ENCODE measurements at places on chromosomes 12 and 14.

DNA sequence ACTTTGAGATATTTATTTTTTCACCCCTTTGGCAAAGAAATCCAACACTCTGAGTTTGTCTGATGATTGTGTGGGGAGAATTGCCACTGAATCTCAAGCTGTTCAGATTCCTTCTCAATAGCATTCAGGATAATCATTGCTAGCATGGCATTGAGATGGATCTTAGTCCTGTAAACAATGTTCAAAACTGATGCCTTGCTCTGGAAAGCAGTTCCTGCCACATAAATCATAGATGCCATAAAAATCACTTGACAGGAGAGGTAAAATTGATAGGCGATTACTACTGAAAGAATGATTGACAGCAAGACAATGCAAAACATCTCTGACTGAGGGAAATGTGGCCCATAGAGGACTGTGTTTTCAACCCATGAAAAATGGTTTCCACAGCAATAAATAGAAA lies 915.6 kb downstream of the TRHDE start:
- no peak for DNase-seq

DNA sequence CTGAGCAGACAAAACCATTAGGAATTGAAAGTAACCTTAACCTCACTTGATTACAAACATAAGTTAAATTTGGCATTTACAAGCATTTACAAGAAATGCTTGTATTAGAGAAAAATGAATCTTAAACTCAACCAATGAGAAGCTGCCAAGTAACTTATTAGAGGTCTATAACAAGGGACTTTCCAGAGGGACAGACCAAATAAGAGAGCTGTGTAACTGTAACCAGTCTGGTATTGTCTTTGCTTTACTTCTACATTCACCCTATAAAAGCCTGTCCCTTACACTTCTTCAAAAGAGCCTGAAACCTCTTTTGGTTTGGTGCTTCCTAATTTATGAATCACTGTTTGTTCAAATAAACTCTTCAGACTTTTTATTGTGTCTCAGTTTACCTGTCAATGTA lies 450.0 kb upstream of the FAR2 start:
- DNase-seq, result no peak

GRCh38 chr14:84485036-84485435 lies 1044.9 kb upstream of the FLRT2 start:
- no peak for DNase-seq

DNA sequence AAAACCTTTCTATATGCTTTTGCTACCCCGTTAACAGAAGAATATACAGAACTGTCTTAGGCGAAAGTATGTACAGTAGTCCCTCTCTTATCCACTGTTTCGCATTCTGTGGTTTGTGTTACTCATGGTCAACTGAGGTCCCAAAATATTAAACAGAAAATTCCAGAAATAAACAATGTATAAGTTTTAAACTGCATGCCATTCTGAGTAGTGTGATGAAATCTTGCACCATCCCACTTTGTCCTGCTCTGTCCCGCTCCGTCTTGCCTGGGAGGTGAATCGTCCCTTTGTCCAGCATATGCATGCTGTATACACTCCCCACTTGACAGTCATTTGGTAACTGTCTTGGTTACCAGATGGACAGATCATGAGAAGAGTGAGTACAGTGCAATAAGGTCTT lies 70.1 kb upstream of the STRN3 start:
- no peak for DNase-seq

GRCh38 chr14:67928375-67928774 lies 108.8 kb downstream of the RAD51B start:
- DNase-seq, result peak; percentile 82

- peak; percentile 56 for DNase-seq
Measured at GRCh38 chr12:113005762-113006161, 27.4 kb downstream of the OAS2 start.

GRCh38 chr12:24416423-24417109 lies 467.1 kb upstream of the SOX5 start:
- no peak for DNase-seq

GRCh38 chr14:88476214-88476774 lies 78.5 kb downstream of the PTPN21 start:
- DNase-seq, result no peak

DNA sequence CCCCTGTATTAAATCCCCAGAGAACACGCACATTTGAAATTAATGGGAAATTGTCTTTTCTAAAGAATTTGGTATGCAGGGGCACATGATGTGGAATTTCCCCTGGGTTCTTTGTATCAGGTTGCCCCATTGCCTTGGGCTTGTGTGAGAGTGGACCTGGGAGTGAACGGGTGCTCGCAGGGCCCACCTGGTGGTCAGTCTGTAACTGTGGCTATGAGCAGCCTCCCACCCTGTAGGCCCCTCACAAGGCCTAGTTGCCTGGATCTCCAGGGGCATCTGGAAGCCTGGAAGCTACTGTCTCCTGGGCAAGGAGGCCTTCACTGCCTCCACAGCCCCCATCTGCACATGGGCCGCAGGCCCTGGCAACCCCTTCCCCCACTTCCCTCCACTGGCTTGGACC lies 96.7 kb downstream of the SLC25A47 start:
- peak; percentile 63 for DNase-seq

- DNase-seq, result no peak
Measured at GRCh38 chr12:587132-588023, 75.9 kb downstream of the NINJ2 start.

DNA sequence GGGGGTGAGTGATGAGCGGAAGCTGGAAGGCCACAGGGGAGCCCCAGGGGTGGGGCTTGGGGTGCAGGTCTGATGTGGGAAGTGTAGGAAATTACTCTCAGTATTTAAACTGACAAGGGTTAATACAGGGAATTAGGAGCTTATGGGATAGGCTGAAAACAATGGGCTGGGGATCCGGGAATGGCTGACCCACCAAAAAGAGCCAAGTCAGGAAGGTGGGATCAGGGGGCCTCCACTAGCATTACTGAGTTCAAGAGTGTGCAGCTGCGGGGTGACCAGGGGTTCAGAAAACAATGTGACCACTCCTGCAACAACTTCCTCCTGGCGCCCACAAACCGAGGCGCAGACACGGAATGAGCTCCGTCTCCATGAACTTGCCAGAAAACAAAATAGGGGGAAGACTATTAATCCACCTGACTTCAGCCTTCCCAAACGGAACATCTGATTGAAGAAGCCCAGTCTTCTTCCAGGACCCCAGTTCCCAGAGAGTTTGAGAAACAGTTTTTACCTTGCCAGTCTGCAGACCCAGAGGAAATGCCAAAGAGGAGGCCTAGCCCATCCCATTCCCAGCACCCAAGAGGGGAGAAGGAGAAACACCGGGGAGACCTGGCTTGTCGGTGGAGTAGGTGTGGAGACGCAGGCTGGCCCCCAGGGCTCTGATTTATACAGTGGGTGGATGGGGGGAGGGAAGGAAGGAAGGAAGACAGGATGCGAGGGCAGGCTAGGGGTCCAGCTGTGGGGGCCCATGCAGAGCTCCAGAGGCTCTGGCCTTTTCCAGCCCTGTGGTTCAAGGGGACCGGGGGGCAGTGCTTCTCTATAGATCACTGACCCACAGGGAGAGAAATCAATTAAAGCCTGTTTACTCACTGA lies 16.5 kb upstream of the YY1 start:
- peak; percentile 38 for DNase-seq

DNA sequence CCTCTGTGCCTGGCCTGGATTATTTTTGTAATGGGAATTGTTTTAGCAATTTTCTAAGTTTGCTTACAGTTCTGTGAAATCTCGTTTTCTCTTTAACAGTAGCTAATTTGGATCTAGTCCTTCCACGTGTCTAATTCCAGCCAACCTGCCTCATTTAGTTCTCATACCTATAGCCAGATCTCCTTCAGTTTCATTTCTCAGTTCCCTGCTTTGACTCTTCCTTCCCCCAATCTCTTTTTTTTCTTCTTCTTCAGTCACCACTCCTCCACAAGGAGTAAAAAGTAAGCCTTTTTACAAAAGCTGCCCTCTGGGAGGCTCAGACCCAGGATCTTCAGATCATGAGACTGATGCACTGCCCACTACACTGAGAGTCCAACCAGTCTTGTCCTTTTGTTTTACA lies 1.4 kb downstream of the THTPA start:
- no peak for DNase-seq

- DNase-seq, result no peak
Measured at GRCh38 chr12:29222200-29222599, 73.1 kb downstream of the FAR2 start.

- DNase-seq, result no peak
Measured at GRCh38 chr12:68236421-68237059, 10.9 kb upstream of the IL26 start.

GRCh38 chr14:69796797-69797500 lies at the start of gene SLC10A1:
TSS of gene SLC10A1 (minus strand) at chr14:69797241. CDS start at chr14:69797155, 86 bp downstream.
- DNase-seq, result no peak

DNA sequence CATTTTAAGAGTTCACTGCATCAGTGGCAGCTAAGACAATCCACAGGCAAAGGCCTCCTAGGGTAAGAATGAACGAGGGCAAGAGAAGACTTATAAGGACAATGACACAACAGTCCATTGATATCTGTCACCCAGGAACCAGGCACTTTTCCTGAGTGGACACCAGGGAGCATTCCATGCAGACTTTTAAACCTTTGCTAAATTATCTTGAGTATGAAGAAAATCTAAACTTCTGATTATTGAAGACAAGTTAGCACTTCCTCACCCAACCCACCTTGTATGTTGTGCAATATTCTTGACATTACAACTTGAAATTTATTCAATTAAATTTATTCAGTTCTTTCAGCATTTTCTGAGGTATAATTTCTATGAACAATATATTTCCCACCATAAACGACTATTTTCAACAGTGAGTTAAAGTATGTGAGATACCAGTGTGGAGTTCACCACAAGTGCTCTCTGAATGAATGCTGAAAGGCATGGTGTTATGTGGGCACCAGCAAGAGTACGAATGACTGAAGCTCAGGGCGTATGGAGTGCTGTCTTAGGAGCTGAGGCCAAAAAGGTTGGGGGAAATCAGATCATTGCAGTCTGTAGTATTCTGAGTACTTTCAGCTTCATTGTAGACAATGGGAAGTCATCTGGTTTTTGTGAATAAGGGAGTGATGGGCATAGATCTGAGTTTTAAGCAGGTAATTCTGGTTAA lies 124.3 kb upstream of the LMNTD1 start:
- no peak for DNase-seq

DNA sequence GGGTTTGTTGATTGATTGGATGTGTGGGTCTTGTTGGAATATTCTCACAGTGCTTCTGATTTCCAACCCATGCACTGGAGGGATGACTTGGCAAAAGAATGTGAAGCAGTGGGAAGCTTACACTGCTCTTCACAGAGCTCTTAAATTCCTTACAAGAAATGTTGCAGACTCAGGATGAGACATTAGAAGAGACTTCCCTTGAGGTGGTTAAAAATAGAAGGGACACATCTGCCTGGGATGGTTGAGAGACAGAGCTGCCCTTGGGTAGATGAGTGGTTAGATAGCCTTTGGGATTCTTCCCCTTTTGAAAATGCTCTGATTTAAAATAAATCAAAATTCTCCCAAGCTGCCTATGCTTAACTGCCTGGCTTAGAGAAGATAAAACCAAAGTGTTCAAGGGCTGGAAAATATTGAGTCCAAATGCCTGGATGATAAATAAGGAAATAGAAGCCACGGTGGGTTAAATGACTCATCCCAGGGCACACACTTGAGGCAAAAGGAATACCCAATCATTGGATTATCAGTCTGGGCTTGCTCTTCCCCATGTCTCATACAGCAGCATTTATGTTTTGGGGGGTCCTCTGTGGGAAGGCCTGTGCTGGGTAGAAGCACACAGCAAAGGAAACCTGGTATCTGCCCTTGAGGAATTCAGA lies 264.3 kb downstream of the AKAP6 start:
- no peak for DNase-seq

- DNase-seq, result no peak
Measured at GRCh38 chr12:2390850-2391390, 338.1 kb downstream of the CACNA1C start.

- no peak for DNase-seq
Measured at GRCh38 chr14:54486685-54487084, 2.1 kb downstream of the GMFB start.

- peak; percentile 82 for DNase-seq
Measured at GRCh38 chr12:124655698-124656516, 88.5 kb upstream of the NCOR2 start.

GRCh38 chr14:106442857-106443256 lies 916.5 kb downstream of the TMEM121 start:
- DNase-seq, result no peak

GRCh38 chr14:22648506-22648905 lies 4.4 kb upstream of the OR6J1 start:
- no peak for DNase-seq

GRCh38 chr12:22539055-22539454 lies 5.3 kb downstream of the C2CD5 start:
- DNase-seq, result no peak

DNA sequence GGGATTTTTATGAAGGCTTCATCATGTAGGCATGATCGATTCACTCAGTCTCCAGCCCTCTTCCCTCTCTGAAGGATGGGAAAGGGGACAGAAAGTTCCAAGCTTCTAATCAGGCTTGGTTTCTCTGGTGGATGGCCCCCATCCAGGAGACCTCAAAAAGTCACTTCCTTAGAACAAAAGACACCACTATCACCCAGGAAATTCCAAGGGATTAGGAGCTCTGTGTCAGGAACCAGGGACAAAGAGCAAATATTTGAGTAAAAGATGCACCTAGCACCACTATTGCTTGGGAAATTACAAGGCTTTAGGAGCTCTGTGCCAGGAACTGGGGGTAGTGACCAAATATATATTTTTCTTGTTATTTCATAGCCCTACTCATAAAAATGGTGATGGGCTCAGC lies 33.6 kb upstream of the TMX1 start:
- DNase-seq, result peak; percentile 4

DNA sequence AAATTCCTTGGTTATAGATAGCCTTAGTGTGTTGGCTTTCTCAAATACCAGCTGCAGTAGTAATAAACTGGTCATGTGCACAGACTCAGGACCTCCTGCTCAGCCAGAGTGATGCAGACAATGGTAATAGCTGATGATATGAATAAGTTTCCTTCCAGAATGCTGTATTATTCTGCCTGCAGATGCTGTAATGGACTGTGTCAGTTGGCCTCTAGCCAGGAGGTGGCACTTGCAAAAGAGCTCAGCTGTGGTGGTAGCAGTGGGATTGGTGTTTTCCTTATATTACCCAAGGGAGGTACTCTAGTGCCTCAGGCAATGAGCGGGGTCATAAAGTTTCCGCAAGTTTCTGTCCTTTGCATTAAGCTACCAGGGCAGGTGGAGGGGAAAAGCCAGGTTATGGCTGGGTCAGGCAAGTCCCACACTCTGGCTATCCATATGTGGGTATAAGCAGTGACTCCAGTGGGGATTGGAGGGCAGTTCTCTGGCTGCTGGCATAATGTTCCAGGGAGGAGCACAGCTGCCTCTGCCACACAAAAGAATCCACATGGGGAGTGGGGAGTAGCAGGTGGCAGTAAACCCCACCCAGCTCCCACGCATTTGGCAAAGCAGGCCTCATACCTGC lies 14.0 kb upstream of the MUCL1 start:
- no peak for DNase-seq
